ENCODE measurements at places on chromosomes 3 and 15.
A peak's percentile ranks its signal among the peaks of the same experiment; 100 is the strongest.

GRCh38 chr15:68697711-68698690 is 119.2 kb downstream of the CORO2B start:
- H3K27me3 ChIP-seq: peaks cover 24% of the 10 kb centered on the region
- H3K36me3 ChIP-seq: no peaks in the 10 kb centered on the region
- no peak for DNase-seq
- H3K4me3 ChIP-seq: no peak overlapping the region

- DNase-seq: no peak
- H3K27ac ChIP-seq: no peak overlapping the region
- H3K4me1 ChIP-seq: no peaks in the 10 kb centered on the region
- H3K27me3 ChIP-seq: no peaks in the 10 kb centered on the region
Observed at GRCh38 chr3:44568561-44568960, 13.6 kb downstream of the ZKSCAN7 start.

GRCh38 chr3:120693439-120694171 is 11.6 kb upstream of the HGD start:
- no peak overlapping the region for H3K4me3 ChIP-seq
- peaks cover 18% of the 10 kb centered on the region for H3K36me3 ChIP-seq
- H3K27ac ChIP-seq: no peak overlapping the region
- no peaks in the 10 kb centered on the region for H3K4me1 ChIP-seq

- no peaks in the 10 kb centered on the region for H3K36me3 ChIP-seq
- no peaks in the 10 kb centered on the region for H3K4me1 ChIP-seq
- no peak for DNase-seq
- peaks cover 3% of the 10 kb centered on the region for H3K27me3 ChIP-seq
- no peak overlapping the region for H3K27ac ChIP-seq
Observed at GRCh38 chr3:70871909-70872656, 559.6 kb upstream of the MDFIC2 start.

DNA sequence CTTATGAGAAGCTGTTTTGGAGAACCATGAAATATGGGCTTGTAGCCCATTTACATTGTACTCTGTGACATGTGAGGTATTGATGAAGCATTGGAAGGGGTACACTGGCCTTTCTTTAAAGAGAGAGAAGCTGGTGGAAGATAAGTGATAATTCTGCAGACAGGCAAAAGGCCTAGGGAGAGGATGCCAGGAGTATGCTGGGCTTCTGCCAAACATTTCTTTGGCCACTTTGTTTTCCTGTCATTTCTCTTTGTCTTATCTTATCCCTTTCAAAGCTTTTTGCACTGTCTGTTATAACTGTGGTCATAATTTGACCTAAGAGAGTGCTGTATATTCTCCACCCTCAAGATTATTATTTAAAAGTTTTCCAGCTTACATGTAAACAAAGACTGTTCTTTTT is 109.6 kb upstream of the SEMA6D start:
- no peak overlapping the region for H3K4me3 ChIP-seq
- H3K36me3 ChIP-seq: no peaks in the 10 kb centered on the region
- DNase-seq: no peak
- H3K27ac ChIP-seq: no peak overlapping the region

GRCh38 chr3:81863756-81864155 is 102.3 kb upstream of the GBE1 start:
- H3K27me3 ChIP-seq: no peaks in the 10 kb centered on the region
- H3K4me1 ChIP-seq: no peaks in the 10 kb centered on the region
- DNase-seq: no peak
- H3K27ac ChIP-seq: no peak overlapping the region

DNA sequence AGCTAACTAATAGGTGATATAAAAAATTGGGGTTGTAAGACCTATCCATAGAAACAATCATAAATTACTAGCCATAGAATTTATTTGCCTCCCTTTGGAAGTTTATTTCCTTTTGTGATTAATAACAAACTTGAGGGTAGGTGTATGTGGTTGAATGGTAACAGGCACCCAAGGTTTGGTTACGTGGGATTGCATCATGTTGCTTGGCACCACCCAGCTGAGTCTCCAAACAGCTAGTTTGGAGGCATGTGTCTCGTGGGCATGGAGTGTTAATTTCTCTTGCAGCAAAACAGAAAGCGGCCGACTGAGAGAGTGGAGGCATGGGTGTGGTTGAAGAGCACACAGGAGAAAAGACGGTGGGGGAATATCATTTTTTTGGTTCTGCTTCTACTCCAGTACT is 441.4 kb downstream of the CNTN4 start:
- DNase-seq: no peak
- no peaks in the 10 kb centered on the region for H3K4me1 ChIP-seq
- H3K4me3 ChIP-seq: no peak overlapping the region
- no peaks in the 10 kb centered on the region for H3K27me3 ChIP-seq
- no peak overlapping the region for H3K27ac ChIP-seq

DNA sequence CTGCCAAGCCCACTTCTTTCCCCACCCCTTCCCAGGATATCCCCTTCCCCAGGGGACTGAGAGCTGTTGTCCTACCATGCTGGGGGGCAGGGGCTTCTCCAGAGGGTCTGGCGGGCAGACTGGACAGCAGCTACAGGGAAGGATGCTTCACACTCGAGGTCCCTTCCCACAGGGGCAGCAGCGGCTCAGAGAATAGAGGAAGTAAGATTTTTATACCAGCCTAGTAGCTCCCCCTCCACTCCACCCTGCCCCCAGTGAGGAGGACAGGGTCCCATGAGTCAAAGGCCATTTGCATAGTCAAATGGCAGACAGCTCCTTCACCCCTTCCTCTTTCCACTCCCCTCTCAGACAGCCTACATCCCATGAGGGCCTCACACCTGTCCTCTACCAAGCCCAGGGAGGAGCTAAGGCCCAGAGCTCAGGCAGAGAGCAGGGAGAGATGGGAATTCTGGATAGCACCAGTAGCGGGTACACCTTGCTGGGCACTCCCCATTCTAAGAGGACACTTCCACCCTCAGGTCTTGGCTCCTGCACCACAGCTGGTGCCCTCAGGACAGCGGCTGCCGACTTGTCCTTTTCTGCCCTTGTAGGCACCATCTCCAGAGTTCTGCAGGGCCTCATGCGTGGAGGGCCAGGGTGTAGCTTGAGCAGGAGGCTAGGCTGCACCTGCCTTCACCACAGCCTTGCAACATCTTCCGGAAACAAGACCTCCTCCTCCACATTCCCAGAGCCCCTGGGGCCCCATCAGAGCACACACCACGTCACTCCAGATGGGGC is at the start of gene TLR9:
Gene TLR9 (minus strand): TSS at position 194 of the 777 bp plus-strand sequence. CDS start 116 bp downstream, at position 78.
- no peak for DNase-seq
- peak within 1 kb of the TSS; percentile 87 for H3K27ac ChIP-seq
- no peaks in the 10 kb centered on the region for H3K27me3 ChIP-seq
- H3K4me3 ChIP-seq: peak within 1 kb of the TSS; percentile 21
- H3K36me3 ChIP-seq: peaks cover 35% of the 10 kb centered on the region

- no peak overlapping the region for H3K27ac ChIP-seq
- no peak overlapping the region for H3K4me3 ChIP-seq
- no peaks in the 10 kb centered on the region for H3K27me3 ChIP-seq
- no peak for DNase-seq
Observed at GRCh38 chr3:19399356-19399755, 251.0 kb downstream of the KCNH8 start.

DNA sequence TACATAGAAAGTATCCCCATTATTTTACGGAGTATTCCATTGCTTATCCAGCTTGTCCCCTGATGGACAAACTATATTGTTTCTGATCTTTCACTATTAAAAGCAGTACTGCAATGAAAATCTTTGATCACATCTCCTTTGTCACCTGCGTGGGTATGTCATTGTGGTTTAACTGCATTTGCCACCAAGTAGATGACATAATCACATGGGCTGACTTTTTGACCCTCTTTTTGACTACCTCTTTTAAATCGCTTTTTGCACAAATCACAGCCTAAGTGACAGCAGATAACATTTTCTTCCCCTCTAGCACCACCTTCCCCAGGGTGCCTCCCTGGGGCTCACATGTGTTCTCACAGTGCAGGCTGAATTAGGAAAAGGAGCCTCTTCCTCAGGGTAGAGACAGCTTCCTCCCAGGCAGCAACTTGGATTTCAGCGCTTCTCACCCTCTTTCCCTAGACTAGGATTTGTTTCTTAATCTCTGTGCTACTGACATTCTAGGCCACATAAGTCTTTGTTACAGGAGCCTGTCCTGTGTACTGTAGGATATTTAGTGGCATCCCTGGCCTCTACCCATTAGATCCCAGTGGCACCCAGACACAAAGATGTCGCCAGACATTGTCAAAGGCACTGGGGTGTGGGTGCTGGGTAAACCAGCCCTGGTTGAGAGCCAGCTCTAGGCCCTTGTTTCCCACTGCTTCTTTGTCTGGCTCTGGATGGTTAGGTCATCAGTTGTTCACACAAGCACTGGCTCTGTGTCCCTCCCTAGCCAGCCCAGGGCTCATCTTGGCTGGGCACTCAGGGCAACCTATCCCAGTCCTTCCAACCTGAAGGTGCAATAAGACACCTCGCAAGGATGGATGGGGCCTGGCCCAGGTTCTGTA is 1.3 kb upstream of the RBP1 start:
- H3K27ac ChIP-seq: no peak overlapping the region
- no peaks in the 10 kb centered on the region for H3K36me3 ChIP-seq
- DNase-seq: no peak
- peaks cover 58% of the 10 kb centered on the region for H3K27me3 ChIP-seq

- H3K36me3 ChIP-seq: no peaks in the 10 kb centered on the region
- H3K27ac ChIP-seq: no peak overlapping the region
- DNase-seq: no peak
- H3K4me1 ChIP-seq: no peaks in the 10 kb centered on the region
Observed at GRCh38 chr3:117439812-117440211, 730.2 kb downstream of the TUSC7 start.

DNA sequence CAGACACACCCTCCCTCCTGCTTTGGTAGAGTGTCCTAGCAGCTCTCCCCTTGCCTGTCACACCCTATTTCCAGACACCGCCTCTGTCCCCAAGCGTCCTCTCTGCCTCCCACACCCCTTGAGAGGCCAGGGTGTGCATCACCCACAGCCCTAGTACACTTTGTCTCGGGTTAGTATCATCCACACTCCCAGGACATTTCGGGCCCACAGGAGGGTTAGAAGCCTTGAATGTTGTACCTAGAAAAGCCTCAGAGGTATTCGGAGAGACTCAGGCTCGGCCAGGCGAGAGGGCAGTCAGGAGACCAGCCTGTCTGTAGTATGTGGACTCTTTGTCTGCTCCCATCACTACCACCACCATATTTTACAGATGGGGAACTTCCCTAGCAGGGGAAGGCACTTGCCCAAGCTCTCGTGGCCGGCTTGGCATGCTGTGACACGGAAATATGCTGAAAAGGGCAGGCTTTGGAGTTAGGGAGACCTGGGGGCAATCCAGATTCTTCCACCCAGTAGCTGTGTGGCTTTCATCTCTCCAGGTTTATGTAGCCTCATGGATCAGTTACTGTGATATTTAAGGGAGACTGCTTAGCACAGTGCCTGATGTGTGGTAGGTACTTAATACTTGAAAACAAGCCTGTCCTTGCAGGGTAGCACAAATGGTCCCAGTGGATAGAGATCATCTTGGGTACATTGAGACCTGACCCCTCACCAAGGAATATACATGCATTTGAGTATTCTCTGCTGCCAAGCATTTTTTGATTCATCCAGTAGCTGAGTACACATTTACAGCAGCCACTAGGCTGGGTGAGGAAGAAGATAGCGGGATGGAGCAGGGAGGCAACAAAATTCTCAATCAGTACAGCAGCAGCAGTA is 1.4 kb downstream of the TMEM43 start:
- peak overlapping the region; percentile 95 for H3K4me3 ChIP-seq
- H3K27me3 ChIP-seq: no peaks in the 10 kb centered on the region
- peaks cover 51% of the 10 kb centered on the region for H3K4me1 ChIP-seq
- H3K36me3 ChIP-seq: peaks cover 39% of the 10 kb centered on the region
- no peak for DNase-seq

DNA sequence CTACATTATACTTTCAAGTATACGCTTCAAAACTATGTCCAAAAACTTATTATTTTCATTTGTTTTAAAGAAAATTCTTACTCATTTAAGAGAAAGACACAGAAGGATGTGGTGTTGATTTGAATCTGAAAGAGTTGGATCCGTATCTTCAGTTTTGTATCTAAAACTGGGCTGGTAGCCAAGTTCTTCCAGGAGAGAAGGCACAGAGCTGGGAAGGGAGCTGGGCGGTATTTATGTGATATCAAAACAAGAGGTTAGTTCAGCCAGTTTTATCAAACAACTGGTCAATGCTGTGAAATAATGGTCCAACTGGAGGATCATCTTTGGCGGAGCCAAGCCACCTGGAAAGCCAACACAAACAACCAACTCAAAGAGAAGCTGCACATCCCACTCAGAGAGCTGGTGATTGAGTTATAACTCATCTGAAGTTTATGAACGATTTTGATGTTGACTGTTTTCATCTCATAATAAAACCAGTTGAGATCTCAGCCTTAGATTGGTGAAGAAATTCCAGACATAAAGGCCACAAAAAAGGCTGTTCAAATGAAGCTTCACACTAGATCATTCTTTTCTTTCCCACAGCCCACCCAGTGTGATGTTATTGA is 489.6 kb upstream of the RASGRP1 start:
- no peaks in the 10 kb centered on the region for H3K27me3 ChIP-seq
- H3K4me3 ChIP-seq: no peak overlapping the region
- no peak for DNase-seq

- no peak overlapping the region for H3K4me3 ChIP-seq
- H3K36me3 ChIP-seq: no peaks in the 10 kb centered on the region
- no peaks in the 10 kb centered on the region for H3K4me1 ChIP-seq
- no peak for DNase-seq
- H3K27ac ChIP-seq: no peak overlapping the region
Observed at GRCh38 chr15:67472957-67473356, 48.0 kb upstream of the C15orf61 start.

DNA sequence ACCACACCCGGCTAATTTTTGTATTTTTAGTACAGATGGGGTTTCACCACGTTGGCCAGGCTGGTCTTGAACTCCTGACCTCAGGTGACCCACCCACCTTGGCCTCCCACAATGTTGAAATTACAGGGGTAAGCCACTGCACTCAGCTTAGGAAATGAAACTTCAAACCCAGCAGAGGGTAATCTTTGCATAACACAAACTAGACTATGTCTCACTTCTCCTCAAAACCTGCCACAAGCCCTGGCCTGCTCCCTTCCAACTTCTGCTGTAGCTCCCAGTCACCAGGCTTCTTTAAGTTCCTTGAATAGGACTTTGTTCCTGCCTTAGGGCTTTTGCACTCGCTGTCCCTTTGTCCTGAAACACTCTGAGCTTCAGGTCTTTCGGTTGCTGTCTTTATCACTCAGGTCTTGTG is 39.2 kb upstream of the SEMA4B start:
- H3K27me3 ChIP-seq: peaks cover 45% of the 10 kb centered on the region
- no peaks in the 10 kb centered on the region for H3K36me3 ChIP-seq

GRCh38 chr3:42683875-42684598 is 1.3 kb upstream of the KLHL40 start:
- no peak overlapping the region for H3K4me3 ChIP-seq
- no peak overlapping the region for H3K27ac ChIP-seq
- DNase-seq: peak; percentile 30
- H3K4me1 ChIP-seq: no peaks in the 10 kb centered on the region
- H3K36me3 ChIP-seq: no peaks in the 10 kb centered on the region

DNA sequence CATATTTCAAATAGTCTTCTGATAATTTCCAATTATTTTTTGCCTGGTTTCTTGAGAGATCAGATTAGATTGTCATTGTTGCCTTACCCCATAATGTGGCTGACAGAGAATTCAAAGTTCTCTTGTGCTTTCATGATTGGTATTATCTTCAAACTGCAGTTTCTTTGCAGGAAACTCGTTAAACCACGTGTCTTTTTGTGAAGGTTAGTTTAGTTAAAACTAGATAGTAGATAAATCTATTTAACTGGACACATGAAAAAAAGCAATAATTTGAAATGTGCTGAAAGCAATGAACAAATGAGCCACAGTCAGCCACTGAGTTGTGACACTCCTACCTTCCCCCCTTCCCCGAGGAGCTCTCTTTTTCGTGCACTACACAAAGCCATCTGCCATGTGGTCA is 327.5 kb upstream of the UMPS start:
- DNase-seq: no peak
- peaks cover 11% of the 10 kb centered on the region for H3K27me3 ChIP-seq
- no peak overlapping the region for H3K4me3 ChIP-seq
- no peak overlapping the region for H3K27ac ChIP-seq
- H3K36me3 ChIP-seq: no peaks in the 10 kb centered on the region
- no peaks in the 10 kb centered on the region for H3K4me1 ChIP-seq
